ENCODE measurements at places on chromosomes 12 and 14.
A peak's percentile ranks its signal among the peaks of the same experiment; 100 is the strongest.

DNA sequence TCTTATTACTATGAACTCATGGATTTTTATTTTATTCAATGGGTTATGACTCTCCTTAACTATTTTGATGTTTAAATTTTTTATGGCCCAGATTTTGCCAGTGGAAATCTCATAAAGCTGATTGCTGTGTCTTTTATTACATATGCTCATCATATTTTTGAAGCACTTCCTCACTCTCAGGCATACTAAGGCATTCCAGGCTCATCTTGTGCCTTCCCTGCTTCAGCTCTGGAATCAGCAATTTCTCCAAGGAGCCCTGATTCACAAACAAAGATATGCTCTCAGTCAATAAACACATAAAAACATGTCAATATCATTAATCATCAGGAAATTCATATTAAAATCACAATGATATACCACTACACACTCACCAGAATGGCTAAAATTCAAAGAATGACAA, 44.9 kb upstream of the SCN8A start:
- DNase-seq, result no peak

DNA sequence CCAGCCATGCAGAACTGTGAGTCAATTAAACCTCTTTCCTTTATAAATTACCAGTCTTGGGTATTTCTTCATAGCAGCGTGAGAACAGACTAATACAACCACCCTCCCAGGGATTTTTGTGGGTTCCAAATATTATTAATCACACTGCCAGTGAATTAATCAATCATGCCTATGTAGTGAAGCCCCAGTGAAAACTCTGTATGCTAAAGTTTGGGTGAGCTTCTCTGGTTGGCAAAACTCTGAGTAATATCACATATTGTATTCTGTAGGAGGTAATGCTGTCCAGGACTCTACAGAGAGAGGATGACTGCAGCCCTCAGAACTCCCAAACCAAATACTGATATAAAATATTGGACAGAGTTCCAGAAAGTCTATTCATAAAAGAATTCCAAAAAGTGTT, 216.9 kb downstream of the RPAP3 start:
- DNase-seq, result no peak

DNA sequence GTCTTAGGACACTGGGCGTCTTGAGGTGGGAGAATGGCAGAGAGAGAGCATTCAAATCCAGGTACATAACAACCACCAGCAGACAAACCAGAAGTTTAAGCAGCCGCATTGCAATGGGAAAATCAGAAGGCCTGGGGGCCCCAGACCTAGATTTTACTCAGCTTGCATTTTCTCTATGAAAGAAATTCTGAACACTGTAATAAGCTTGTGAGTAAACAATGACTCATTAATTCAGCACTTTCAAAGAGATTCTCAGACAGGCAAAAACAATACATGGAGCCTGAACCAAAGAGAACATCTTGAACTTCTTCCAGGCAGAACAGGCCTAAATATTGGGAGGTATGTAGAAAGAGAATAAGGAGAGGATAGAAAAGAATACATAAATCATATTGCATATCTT, 69.8 kb upstream of the IFNG-AS1 start:
- DNase-seq, result no peak

DNA sequence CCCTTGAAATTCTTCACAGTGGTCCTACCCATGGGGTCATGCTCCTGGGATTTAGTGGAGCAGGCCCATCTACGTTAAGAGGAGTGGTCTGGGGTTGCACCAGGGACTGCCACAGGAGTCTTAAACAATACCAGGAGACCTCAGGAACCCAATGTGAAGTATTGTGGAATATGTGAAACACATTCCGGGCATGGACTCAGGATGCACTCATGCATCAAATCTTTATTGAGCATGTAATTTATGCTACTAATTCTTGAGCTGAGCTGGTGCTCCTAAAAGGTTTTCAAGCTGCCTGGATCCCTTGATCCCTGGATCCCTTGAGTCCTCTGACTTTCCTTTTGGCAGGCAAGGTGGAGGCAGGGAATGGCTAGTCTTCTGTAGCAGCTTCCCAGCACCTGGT, 8.8 kb downstream of the SERPINA10 start:
- DNase-seq, result peak; percentile 2

DNA sequence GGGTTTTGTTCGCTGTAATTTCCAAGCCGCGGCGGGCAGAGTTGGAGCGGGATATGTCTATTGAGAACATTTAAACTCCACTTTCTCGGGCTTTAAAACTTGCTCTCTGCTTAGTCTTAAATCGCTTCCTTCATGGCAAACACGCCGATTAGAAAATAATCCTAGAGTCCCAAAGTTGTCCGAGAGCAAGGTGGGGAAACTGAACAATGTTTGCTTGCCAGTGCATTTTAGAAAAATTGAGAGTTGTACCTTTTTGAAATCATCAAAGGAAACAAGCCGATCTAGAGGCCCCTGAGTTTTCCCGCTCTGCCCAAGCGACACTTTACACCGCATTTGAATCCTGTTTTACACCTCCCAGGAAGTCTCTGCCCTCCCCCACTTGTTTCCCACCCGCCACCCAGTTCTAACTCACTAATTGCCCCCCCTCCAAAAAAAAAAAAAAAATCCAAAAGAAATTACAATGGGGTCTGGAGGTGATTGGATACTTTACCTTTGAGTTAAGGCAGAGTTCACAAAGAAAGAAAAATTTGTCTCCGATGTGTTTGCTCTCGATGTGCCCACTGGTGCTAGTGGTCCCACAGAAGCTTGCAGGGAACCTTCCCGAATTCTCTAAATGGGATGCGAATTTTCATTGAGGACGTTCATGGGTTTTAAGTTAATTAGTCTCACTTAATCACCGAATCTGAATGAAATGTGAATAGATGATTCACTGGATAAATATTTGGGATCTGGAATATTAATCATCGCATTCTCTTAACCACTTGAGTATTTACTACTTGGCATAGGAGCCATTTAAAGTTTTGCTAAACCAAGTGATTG, 2.3 kb downstream of the HMGA2 start:
- no peak for DNase-seq

DNA sequence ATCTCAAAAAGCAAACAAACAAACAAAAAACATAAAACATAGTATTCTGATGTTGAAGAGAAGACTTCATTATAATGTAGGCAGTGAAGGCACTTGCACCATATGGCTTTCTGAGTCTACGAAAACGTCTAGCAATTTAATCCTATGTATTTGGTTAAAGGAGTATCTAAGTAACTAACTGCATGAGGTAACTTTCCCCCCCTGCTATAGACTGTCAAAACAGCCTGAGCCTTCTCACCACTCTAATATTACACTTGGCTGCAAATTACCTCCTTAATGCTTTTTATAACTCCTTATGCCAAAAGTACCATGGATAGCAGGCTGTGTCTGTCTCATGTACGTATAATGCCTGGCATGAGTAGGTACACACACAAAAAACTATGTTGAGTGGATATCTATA, 607.6 kb upstream of the FLRT2 start:
- no peak for DNase-seq

- no peak for DNase-seq
Observed at GRCh38 chr12:80625051-80625450, 82.4 kb upstream of the MYF6 start.

DNA sequence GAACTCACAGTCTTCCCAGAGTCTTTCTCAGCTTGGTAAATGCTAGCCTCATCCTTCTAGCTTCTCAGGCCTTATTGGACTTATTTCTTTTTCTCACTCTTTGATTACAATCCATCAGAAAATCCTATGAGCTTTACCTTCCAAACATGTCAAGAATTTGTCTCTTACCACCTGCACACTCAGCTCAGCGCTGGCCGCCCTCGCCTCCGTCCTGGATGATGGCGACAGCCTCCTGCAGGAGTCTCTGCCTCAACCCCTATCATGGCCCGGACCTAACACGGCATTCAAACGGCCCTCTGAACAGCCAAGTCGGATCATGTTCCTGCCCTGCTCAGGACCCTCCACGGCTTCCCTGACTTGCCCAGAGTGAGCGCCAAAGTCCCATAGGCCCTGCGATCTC, 333.1 kb upstream of the FKBP4 start:
- DNase-seq, result no peak

DNA sequence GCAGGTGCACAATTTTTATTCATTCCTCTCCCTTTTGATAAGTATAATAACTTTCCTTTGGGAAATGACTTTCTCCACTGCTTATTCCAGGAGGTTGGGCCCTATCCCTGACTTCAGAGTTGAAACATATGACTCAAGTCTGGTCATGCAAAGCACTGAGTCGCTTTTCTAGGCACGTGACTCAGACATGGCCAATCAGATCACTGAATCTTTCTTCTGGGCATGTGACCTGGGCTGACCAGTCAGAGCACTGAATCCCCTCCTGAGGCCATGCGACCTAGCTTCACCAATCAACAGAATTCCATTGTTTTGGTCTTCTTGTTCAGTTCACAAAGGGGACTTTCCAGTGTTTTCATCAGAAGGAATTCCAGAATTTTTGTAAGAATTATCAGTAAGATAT, 377.1 kb upstream of the KITLG start:
- no peak for DNase-seq

- DNase-seq, result no peak
Observed at GRCh38 chr14:91477388-91477787, 32.7 kb downstream of the PPP4R3A start.

DNA sequence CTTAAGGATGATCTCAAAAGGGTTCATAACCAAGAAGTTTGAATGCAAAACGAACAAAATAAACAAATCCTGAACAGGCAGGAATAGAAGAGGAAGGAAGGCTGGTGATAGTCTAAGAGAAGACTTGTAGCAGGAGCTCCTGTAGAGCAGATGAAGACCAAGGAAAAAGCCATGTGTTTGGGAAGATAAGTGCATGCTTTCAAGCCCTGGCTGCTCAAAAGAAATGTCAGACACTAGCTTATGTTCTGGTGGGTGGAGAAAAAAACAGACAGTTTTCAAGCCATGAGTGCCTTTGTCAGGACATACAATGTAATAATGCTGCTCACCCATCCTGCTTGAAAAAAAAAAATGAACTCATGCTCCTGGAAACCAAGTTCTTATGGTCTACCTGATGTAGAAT, 27.4 kb downstream of the TAOK3 start:
- no peak for DNase-seq

DNA sequence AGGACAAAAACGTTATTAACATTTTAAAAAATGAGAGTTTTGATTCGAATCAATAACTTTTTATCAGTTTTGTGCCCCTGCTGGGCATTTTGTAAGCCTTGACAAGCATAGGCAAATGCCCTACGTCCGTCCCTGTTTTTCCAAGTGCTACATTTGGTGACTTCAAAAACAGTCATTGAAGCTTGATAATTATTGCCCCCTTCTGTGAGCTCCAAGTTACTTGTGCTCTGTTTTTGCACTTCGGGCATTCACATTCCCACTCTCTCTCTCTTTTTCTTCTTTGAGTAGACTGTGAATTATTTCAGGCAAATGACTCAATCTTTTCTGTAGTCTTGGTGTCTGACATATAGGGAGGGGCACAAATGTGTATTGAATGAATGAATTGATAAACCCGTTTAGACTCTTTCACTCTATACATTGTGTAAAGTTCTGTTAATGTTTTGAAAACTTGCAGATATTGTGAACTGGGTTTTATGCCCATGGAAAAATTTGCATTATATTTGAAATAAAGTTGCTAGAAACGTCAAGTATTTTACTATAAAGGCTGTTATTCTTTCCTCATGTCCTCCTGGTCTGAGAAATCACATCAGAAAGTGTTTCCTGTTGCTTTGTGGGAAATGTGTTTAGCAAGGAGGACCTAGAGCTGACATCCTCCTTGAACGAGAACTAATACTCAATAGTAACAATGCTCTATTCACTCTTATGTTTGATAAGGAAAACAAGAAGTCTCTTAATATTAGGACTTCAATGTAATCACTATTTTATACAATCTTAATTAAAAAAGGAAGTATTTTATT, 1.4 kb downstream of the APAF1 start:
- DNase-seq, result peak; percentile 36

- DNase-seq, result no peak
Observed at GRCh38 chr14:97408937-97409815, 612.0 kb downstream of the VRK1 start.

- no peak for DNase-seq
Observed at GRCh38 chr12:122850695-122851350, 15.6 kb downstream of the HIP1R start.

DNA sequence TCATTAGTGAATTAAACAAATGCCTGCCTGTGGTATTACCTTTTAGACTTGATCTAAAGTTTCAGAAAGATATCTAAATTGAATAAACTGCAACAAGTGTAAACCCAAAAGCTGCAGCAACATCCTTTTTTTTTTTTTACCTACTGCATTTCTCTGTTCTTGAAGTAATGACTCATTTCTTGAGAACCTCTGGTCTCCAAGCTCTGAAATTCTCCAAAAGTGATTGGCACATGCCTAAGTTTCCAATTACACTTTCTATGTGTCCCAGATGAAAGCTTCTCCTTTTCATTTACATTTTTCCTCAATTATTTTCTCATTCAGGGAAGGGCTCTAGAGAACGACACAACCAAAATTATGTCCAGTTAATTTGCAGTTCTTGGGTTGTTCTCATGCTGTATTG, 435.2 kb upstream of the DCN start:
- no peak for DNase-seq

DNA sequence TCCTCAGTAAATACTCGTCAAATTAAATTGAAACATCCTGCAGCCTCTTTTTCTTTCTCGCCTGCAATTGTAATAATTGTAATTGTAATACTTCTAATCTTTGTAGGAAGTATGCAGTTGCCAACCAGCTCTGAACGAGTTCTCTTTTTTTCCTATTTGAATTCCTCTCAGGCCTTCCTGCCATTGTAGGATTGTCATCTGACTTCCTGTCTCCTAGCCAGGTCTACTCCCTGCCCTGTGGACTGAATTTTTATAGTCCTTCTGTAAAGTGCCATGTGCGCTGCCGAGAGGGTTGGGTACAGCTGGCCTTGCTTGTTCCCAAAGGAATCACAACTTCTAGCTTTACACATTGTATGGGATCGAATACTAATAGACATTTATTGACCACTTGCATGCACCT, 183.3 kb downstream of the SSPN start:
- DNase-seq, result no peak

DNA sequence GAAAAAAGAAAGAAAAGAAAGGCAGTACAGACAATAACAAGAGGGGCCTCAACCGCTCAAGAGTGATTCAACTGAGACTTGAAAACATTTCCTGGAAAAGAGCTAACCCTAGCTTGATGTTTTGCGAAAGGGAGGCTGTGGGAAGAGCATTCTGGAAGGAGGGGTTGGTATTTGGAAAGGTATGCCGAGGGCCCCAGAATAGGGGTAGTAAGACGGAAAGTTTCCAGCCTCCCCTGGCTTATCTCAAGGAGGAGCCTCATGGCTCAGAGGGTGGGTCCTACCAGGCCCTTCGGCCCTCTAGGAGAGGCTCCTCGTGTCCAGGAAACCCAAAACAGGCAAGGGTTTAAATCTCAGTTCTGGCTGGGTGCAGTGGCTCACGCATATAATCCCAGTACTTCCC, 8.4 kb downstream of the RNU4-2 start:
- DNase-seq, result no peak

DNA sequence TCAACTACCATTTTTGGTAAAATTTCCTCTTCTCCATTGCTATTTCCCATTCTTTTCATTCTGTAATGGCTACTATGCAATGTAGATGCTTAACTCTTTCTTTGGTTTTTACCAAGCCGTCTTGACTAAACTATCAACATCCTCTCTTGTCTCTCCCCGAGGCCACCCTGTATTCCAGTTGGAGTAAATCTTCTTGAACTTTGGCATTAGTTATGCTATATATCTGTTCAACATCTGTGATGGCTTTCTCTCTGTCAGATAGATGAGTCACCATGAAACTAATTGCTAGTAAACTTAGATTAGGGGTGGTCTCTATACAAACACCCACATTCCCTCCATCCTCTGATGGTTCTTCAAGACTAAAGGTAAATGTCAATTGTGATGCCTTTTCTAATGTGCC, 63.4 kb downstream of the LMO3 start:
- DNase-seq, result no peak

- no peak for DNase-seq
Observed at GRCh38 chr12:52612431-52613383, 5.7 kb downstream of the KRT73 start.

Measured in NCI-H1417 (cell line).